Stimulated activated CD8-positive, alpha-beta memory T cell treated with anti-CD3 and anti-CD28 coated beads, Interleukin-4, amount 100 ng/mL, for 24 hours (primary cell): ENCODE measurements at places on chromosomes 2 and 18.

- no peak for DNase-seq
These were observed 268.4 kb upstream of the CDH19 start for GRCh38 chr18:66872277-66872676.

GRCh38 chr2:241437179-241437578, 71.2 kb downstream of the STK25 start:
- DNase-seq = no peak

DNA sequence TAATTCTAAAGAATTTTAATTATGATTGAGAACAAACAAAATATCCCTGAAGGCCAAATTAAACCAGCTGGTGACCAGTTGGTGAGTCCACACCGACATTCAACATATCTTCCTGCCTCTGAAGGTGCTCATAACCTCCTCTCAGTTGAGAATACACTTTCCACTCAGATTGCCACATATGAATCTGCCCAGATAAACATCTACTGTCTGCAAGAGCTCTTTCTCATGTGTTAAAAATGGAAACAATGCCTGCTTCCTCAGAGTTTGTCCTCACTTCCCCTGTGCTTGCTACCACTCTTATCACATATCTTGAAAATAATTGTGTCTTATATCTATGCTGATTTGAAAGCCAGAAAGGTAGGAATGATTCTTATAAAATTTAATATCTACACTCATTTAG, 177.7 kb upstream of the GULP1 start:
- no peak for DNase-seq

GRCh38 chr2:20582600-20583221, 68.2 kb downstream of the HS1BP3 start:
- no peak for DNase-seq

- no peak for DNase-seq
These were observed 37.6 kb upstream of the ONECUT2 start for GRCh38 chr18:57397440-57398132.

DNA sequence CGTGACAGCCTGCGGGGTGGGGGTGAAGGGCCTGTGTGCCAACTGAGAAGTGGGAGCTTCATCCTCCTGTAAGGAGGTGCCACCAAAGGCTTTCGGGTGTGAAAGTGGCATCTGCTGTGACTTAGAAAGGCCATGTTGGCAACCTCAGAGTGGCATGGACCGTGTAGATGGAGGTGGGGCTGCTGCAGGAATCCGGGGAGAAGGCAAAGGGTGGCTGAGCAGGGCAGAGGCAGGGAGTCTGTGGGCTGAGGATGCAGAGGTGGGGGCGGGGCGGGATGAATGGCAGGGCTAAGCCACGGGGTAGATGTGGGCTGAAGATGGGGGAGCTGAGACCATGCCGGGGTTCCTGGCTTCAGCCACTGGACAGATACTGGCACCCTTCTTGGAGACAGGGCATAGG, 28.2 kb downstream of the TOGARAM2 start:
- DNase-seq = no peak

DNA sequence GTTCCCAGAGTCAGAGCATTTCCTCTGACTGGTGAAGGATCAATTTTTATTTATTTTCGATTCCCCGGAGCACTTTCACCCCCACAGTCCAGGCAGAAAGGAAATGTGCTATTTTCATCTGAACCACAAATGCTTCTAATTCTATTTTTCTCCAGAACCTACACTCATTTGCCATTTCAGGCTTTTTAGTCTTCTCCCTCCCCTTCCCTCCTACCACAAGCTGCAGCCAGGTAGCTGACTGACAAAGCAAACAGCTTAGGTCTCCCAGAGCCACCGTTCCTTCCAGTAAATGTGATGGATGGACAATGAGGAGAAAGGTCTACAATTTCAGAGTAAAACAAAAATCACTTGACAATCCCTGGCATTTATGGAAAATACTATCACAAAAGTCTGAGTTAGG, 76.9 kb downstream of the KLF7 start:
- DNase-seq = no peak

DNA sequence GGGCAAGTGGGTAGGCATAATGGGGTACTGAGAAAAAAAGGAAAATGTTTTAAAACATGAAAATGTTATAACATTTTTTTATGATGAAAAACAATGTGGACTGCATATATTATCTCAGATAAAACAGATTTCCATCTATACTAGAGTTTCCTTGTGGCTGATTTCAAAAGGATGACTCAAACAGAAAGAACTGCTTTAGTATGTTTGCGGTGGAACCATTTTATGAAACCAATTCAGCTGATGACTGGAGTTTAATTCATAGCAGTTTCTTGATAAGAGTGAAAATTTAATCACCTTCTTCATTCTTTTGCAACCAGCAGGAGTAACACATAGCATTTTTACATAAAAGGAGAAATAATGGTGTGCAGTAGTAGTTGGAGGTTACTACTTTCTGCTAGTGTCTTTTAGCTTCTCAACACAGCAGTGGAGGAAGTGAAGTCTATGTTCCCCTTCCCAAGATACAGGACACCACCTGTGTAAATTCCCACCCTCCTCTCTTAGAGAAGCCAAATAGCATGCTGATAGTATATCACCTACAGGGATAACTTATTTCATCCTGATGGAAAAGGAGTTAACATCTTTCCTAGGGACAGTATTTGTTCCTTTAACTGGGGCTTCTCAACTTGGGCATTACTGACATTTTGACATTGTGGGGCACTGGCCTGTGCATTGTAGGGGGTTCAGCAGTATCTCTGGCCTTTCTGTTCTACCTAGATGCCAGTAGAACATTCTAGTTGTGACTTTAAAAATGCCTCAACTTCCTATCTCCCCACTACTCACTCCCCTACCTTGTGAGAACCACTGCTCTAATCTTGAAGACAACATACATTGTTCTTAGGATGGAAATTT, 29.9 kb downstream of the PELI1 start:
- no peak for DNase-seq

GRCh38 chr2:136233298-136233697, 115.3 kb upstream of the CXCR4 start:
- DNase-seq = no peak

DNA sequence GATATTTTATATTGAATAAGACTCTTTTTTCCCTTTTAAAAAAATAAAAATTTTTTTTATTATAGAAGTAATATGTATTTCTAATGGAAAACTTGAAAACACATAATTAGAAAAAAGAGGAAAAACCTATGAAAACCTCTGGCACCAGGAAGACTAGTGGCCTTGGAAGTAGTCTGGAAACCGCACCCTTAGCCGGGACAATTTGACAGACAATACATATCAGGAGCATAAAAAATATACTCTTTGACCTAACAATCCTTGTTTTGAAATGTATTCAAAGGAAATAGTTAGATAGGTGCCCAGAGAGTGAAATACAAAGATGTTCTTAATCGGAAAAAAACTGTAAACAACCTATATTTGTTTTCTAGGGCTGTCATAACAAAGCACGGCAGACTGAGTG, 34.9 kb upstream of the FAM117B start:
- DNase-seq = no peak

DNA sequence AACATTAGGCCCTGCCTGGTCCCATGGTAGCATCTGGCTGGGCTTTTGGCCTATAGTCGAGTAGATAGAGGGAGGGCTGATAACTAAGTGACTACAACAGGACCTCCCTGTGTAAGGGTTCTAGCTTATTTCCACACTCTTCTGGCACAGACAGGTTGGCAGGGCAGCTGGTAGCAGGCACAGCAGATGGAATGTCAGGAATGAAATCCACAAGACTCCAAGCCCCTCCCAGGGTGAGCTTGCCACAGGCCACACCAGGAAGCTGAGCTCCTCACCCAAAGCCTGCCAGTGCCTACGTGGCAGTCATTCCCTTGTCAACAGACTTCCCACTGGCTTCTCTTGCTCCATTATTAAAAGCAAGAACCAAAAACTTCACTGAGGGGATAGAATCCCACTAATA, 20.7 kb upstream of the C1QL2 start:
- no peak for DNase-seq

GRCh38 chr2:106193690-106193976, 468 bp downstream of the UXS1 start:
- no peak for DNase-seq

DNA sequence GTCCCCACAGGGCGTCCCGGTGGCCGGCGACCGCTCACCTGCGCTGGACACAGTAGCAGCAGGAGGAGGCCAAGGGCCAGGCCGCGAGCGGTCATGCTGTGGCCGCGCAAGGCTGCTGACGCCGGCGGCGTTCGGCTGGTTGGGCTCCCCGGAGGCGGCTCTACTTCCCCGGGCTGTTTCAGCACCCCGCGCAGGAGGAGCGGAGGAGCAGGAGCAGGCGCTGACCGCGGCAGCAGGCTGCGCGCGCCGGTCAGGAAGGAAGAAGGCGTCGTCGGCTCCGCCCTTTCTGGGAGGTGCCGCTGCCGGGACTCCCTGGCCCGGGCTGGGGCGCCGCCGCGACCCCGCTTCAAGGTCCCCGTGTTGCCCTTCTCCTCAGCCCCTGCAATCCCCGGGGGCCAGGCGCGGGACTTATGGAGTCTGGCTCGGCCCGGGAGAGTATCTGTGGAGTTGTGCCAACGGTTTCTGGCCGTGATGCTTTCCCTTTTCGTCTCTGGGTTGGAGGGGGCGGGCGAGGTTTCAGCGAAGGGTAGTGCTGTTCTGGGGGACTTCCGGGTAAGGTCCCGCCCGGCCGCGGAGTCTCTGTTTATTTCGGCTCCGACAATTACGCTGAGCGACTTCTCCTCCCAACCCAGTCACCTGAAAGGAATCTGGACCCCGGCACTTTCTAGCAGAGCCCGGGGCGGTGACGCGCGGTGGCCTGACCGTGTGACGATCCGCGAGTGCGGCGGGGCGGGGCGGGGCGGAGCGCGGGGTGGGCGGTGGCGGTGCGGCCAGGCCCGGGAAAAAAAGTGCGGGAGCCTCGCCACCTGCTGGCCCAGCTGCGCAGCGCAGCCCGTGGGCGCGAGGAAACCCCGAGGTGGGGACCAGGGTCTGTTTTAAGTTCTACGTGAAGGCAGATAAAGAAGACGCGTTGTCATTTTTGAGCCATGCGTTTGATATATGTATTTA, at the start of gene NPC1:
Gene NPC1 (minus strand): TSS at position 258 of the 948 bp plus-strand sequence. CDS start 163 bp downstream, at position 95.
- DNase-seq = peak; percentile 88

GRCh38 chr2:3392216-3392615, 12.7 kb downstream of the TRAPPC12 start:
- DNase-seq = no peak

GRCh38 chr18:37484983-37485834, 80.4 kb downstream of the CELF4 start:
- DNase-seq = no peak

DNA sequence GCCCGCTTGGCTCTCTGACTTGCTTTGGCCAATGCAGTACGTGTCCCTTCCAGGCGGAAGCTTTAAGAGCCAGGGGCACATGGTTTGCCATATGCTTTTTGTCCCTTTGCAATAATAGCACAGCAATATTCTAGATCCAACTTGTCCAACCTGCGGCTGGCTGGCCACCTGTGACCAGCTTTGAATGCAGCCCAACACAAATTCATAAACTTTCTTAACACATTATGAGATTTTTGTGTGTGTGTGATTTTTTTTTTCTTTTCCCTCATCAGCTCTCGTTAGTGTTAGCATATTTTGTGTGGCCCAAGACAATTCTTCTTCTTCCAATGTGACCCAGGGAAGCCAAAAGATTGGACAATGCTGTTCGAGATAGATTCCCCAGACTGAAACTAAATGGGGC, 119.3 kb upstream of the SIX3 start:
- DNase-seq = no peak

DNA sequence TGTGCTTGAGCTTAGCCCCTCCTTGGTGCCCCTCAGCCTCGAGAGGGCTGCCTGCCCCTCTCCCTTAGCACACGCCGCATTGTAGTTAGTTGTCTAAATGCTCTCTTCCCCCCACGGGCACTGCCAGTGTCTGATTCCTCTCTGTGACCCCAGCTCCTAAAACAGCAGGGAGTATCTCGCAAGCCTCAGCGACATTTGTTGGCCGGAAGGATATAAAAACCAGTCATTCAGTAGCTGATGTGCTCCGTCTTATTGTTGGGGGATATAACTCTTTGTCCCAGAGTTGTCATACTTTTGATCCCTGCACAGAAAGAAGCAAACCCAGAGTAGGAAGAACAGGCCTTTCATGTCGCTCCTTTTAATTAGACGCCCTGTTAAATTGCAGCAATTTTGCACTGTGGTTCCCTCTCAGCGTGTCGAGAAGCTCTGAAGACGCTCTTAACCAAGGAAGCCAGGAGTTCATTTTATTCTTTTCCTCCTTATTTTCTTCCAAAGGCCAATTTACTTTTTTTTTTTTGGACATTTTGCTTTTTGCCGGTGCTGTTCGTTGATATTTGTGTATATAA, 201.8 kb downstream of the KLHL29 start:
- no peak for DNase-seq

- DNase-seq = peak; percentile 23
These were observed 60.2 kb upstream of the SPP2 start for GRCh38 chr2:233990261-233990798.

GRCh38 chr18:58125183-58125582, 81.2 kb downstream of the NEDD4L start:
- DNase-seq = no peak

DNA sequence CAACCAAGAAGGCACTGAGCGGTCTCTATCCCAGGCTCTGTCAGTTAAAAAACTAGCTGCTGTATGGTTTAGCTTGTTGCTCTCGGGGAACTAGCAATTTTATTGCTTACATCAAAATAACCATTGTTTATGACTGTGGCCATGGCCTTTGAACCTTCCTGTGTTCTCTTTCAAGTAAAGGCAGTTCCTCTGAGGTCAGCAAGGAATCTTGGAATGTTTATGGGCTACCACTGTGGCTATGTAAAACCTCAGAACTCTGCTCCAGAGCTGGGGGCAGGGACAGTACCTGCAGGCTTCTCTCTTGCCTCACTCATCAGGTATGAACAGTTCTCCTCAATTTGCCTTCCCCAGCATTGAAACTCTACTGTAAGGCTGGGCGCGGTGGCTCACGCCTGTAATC, 416.0 kb upstream of the NETO1 start:
- DNase-seq = no peak

DNA sequence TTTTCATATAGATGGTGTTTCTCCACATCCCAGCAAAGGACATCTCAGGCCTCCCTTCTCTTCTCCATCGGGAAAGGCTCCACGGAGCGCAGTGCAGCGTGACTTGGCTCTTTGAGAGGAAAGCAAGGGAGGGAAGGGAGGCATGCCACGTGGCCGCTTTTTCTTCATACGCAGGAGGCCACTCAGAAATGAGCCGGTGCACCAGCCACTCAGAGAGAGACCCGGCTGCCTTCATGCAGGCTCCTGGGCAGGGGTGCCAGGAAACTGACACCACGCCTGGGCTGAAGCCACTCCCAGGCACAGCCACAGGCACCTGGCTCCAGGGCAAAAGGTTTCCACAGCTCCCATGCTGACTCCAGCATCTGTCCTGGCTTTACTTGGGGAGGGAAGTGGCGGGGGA, 11.1 kb upstream of the LOXHD1 start:
- no peak for DNase-seq
